Endothelial cell (in vitro differentiated cells): ENCODE measurements at places on chromosomes 2 and 18. TPM values are rescaled to one million over a fixed set of nuclear protein-coding genes. Genes with fewer than 3 reads are reported as not detected.

GRCh38 chr2:102186791-102187495, at the start of gene IL1RL2:
IL1RL2 (plus strand) TSS chr2:102187023; CDS start chr2:102187868, 845 bp downstream.
- H3K4me3 ChIP-seq, result peak within 1 kb of the TSS; percentile 86
- DNase-seq, result no peak
- H3K27ac ChIP-seq, result no peak within 1 kb of the TSS
- no peaks in the 10 kb centered on the region for H3K36me3 ChIP-seq

Gene EMILIN1
- total RNA-seq, result 2.1 TPM

Gene WDR75
- total RNA-seq, result 33.0 TPM

Gene CFC1
- 1.2 TPM for total RNA-seq

- no peak overlapping the region for H3K4me3 ChIP-seq
- no peak for DNase-seq
- peaks cover 8% of the 10 kb centered on the region for H3K36me3 ChIP-seq
- no peaks in the 10 kb centered on the region for H3K27me3 ChIP-seq
- peaks cover 23% of the 10 kb centered on the region for H3K4me1 ChIP-seq
Observed at GRCh38 chr2:9057939-9058761, 54.7 kb upstream of the MBOAT2 start.

Gene NT5DC4
- not detected for total RNA-seq

- no peaks in the 10 kb centered on the region for H3K4me1 ChIP-seq
Observed at GRCh38 chr2:46481198-46482193, 2.1 kb downstream of the TMEM247 start.

GRCh38 chr2:224202281-224202865, 163.3 kb upstream of the SERPINE2 start:
- no peak overlapping the region for H3K27ac ChIP-seq
- no peaks in the 10 kb centered on the region for H3K36me3 ChIP-seq
- no peaks in the 10 kb centered on the region for H3K4me1 ChIP-seq
- no peak for DNase-seq
- peaks cover 4% of the 10 kb centered on the region for H3K27me3 ChIP-seq
- no peak overlapping the region for H3K4me3 ChIP-seq

GRCh38 chr18:77065221-77065981, 67.2 kb downstream of the MBP start:
- DNase-seq, result no peak
- H3K27ac ChIP-seq, result no peak overlapping the region
- H3K36me3 ChIP-seq, result peaks cover 4% of the 10 kb centered on the region
- no peaks in the 10 kb centered on the region for H3K27me3 ChIP-seq

DNA sequence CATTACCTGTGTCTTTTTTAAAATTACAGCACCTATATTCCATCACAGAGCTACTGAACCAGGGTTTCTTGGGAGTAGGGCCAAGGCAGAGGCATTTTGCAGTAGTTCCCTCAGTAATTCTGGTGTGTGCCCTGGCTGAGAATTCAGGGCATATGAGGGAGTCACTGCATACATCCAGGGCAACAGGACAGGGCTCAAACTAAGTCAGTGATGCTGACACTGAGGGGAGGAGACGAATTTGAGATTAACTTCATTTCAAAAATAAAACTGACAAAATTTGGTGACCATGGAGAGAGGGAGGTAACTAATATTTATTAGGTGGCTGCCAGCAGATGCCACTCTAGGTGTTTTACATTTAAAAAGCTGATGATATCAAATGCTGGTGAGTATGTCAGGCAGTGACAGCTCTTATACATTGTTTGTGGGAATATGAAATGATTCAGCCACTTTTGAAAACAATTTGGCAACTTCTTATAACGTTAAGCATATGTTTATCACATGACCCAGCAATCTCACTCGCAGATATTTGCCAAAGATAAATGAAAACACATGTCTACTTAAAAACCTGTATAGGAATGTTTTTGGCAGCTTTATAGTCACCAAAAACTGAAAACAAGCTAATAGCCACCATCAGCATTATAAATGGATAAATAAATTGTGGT, 20.3 kb downstream of the STRADB start:
- H3K4me3 ChIP-seq, result no peak overlapping the region
- H3K4me1 ChIP-seq, result no peaks in the 10 kb centered on the region
- H3K27me3 ChIP-seq, result no peaks in the 10 kb centered on the region
- no peak overlapping the region for H3K27ac ChIP-seq
- no peaks in the 10 kb centered on the region for H3K36me3 ChIP-seq
- no peak for DNase-seq

- H3K27ac ChIP-seq, result no peak overlapping the region
- no peak overlapping the region for H3K4me3 ChIP-seq
- H3K4me1 ChIP-seq, result peaks cover 2% of the 10 kb centered on the region
- H3K27me3 ChIP-seq, result no peaks in the 10 kb centered on the region
Observed at GRCh38 chr2:14401873-14402272, 230.6 kb upstream of the LRATD1 start.

Gene LINC00305
- total RNA-seq, result 16.4 TPM

Gene FAM228B
- 21.3 TPM for total RNA-seq

- H3K27me3 ChIP-seq, result no peaks in the 10 kb centered on the region
- no peaks in the 10 kb centered on the region for H3K36me3 ChIP-seq
- H3K4me1 ChIP-seq, result no peaks in the 10 kb centered on the region
- no peak for DNase-seq
- no peak overlapping the region for H3K4me3 ChIP-seq
Observed at GRCh38 chr2:45331410-45331786, 279.7 kb downstream of the SRBD1 start.

DNA sequence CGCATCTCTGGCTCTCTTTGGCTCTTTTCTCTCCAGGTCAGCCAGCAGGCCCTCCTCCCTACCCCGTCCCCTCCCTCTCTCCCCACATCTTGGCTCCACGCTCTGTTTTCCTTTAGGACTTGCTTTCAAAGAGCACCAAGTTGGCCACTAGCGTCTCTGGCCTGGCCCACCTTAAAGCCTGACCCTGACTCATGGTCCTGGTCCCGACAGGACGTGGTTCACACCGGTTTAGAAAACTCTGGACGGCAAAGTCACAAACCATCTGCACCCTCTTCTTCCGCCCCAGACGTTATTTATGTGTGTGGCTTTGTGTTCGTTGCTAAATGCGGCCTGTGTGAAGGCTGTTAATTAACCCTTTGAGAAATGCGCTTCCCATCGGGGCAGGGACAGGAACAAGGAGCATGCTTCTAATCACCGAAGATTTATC, 169.0 kb upstream of the HAAO start:
- H3K27me3 ChIP-seq, result peaks cover 8% of the 10 kb centered on the region
- H3K27ac ChIP-seq, result peak overlapping the region; percentile 76
- no peak overlapping the region for H3K4me3 ChIP-seq
- DNase-seq, result no peak
- peaks cover 15% of the 10 kb centered on the region for H3K4me1 ChIP-seq

- H3K27me3 ChIP-seq, result no peaks in the 10 kb centered on the region
- peaks cover 3% of the 10 kb centered on the region for H3K36me3 ChIP-seq
- DNase-seq, result no peak
- peaks cover 10% of the 10 kb centered on the region for H3K4me1 ChIP-seq
- no peak overlapping the region for H3K27ac ChIP-seq
- H3K4me3 ChIP-seq, result no peak overlapping the region
Observed at GRCh38 chr2:198135481-198135934, 331.1 kb downstream of the PLCL1 start.

- peaks cover 2% of the 10 kb centered on the region for H3K4me1 ChIP-seq
- H3K27ac ChIP-seq, result no peak overlapping the region
- no peaks in the 10 kb centered on the region for H3K27me3 ChIP-seq
- H3K36me3 ChIP-seq, result peaks cover 13% of the 10 kb centered on the region
Observed at GRCh38 chr2:73575261-73575660, 67.0 kb downstream of the NAT8 start.

Gene HJURP
- total RNA-seq, result 11.4 TPM

Gene CFAP221
- total RNA-seq, result 1.1 TPM

- H3K4me1 ChIP-seq, result no peaks in the 10 kb centered on the region
- DNase-seq, result no peak
- no peaks in the 10 kb centered on the region for H3K27me3 ChIP-seq
- no peak overlapping the region for H3K27ac ChIP-seq
- H3K36me3 ChIP-seq, result no peaks in the 10 kb centered on the region
Observed at GRCh38 chr2:197181491-197181890, 129.1 kb downstream of the ANKRD44 start.

- H3K4me3 ChIP-seq, result peak within 1 kb of the TSS; percentile 96
- H3K36me3 ChIP-seq, result peaks cover 5% of the 10 kb centered on the region
- peak within 1 kb of the TSS; percentile 93 for H3K27ac ChIP-seq
- peak; percentile 67 for DNase-seq
Observed at GRCh38 chr2:69741575-69742321, at the start of gene ANXA4. ANXA4 (plus strand) TSS chr2:69742134; CDS start chr2:69781566, 39,432 bp downstream.

GRCh38 chr2:215531284-215531683, 95.4 kb upstream of the FN1 start:
- no peaks in the 10 kb centered on the region for H3K4me1 ChIP-seq
- H3K4me3 ChIP-seq, result no peak overlapping the region
- H3K27me3 ChIP-seq, result no peaks in the 10 kb centered on the region
- no peak overlapping the region for H3K27ac ChIP-seq
- DNase-seq, result no peak

- H3K27ac ChIP-seq, result no peak overlapping the region
- H3K36me3 ChIP-seq, result peaks cover 4% of the 10 kb centered on the region
- H3K4me1 ChIP-seq, result peaks cover 14% of the 10 kb centered on the region
- DNase-seq, result peak; percentile 39
Observed at GRCh38 chr18:77131652-77132368, 773 bp downstream of the MBP start.

Gene SKA1
- total RNA-seq, result 4.7 TPM

Gene SCYGR2
- not detected for total RNA-seq

- peaks cover 12% of the 10 kb centered on the region for H3K27me3 ChIP-seq
- H3K4me1 ChIP-seq, result peaks cover 37% of the 10 kb centered on the region
- H3K27ac ChIP-seq, result no peak overlapping the region
- DNase-seq, result peak; percentile 42
- peaks cover 8% of the 10 kb centered on the region for H3K36me3 ChIP-seq
Observed at GRCh38 chr2:231928481-231928880, 2.3 kb upstream of the NPPC start.

GRCh38 chr2:18721038-18721922, 131.9 kb upstream of the NT5C1B start:
- no peak overlapping the region for H3K27ac ChIP-seq
- peaks cover 7% of the 10 kb centered on the region for H3K4me1 ChIP-seq
- no peak overlapping the region for H3K4me3 ChIP-seq
- no peak for DNase-seq
- no peaks in the 10 kb centered on the region for H3K36me3 ChIP-seq
- peaks cover 1% of the 10 kb centered on the region for H3K27me3 ChIP-seq

Gene SERPINB12
- not detected for total RNA-seq

- H3K4me3 ChIP-seq, result peak overlapping the region; percentile 82
- peaks cover 4% of the 10 kb centered on the region for H3K36me3 ChIP-seq
- DNase-seq, result peak; percentile 75
- H3K4me1 ChIP-seq, result peaks cover 5% of the 10 kb centered on the region
- peaks cover 9% of the 10 kb centered on the region for H3K27me3 ChIP-seq
Observed at GRCh38 chr2:130756053-130756873, 923 bp downstream of the AMER3 start.

DNA sequence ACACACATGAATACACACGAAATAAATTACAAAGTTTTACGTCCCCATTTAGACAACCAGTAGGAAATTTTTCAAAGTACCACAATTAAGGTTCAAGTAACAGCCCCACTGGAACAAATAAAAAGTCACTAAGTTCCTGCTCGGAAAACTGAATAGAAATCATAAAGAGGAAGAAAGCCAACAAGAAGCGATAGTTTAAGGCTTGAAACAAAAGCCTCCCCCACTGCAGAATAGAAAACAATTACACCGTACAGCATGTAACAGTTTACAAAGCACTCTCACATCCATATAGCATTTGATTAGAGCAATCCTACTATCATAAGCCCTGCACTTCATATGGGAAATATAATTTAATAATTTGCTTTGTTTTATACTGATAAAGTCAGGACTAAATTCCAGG, 15.5 kb downstream of the KLF7 start:
- H3K27ac ChIP-seq, result no peak overlapping the region
- no peak overlapping the region for H3K4me3 ChIP-seq
- no peak for DNase-seq

DNA sequence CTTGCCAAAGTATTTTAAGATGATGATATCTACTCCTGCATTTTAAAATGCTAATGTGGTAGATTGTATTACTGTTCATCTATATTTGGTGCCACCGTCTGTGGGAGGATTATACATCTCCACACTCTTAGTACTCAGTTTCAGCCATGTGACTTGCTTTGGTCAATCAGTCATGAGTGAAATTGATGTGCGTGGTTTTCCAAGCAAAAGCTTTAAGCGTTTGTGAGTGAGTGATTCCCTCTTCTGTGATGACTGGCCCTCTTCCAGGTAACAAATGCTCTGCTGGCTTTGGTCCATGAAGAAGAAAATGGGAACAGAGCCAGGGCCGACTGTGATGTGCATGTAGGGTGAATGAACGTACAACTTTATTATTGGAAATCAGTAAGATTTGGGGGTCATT, 330.4 kb downstream of the LPIN1 start:
- no peaks in the 10 kb centered on the region for H3K36me3 ChIP-seq
- H3K27ac ChIP-seq, result no peak overlapping the region
- H3K4me3 ChIP-seq, result no peak overlapping the region
- no peaks in the 10 kb centered on the region for H3K4me1 ChIP-seq
- H3K27me3 ChIP-seq, result no peaks in the 10 kb centered on the region

Gene DLGAP1
- 1.8 TPM for total RNA-seq

Gene MOGAT1
- 0.26 TPM for total RNA-seq

Gene APCDD1
- 3.1 TPM for total RNA-seq

DNA sequence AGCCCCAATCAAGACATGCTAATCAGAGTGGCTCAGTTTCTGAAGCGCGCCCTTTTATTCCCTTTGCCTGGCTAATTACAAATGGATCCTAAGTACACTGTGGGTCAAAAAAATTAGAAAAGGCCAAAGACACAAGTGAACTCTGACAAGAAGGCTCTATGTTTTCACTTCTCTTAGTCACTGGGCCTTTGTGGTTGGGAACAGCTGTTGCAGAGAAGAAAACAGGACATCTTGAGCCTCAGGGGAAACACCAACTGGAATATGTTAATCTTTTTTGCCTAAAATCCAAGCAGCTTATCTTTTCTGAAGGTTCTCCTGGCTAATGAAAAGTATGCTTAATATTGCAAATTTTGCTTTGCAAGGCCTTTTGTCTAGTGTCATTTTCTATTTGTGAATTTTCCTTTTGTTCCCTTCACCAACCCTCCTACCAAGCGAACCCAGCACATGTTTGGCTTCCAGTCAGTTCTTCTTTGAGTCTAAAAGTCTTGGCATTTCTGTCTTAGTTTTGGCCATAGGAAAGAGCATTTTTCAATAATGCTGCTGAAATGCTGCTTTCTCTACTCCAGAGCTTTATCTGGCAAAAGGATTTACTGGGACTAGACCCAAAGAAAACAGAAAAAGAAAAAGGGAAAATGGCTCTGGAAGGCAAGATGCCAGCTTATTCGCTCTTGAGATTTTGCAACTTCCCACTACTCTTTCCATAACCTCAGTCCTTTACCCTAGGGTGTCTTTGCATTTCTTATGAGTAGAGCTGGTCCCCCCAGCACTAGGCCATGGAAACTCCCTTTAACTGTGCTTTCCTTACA, 440.2 kb upstream of the ST6GAL2 start:
- H3K27me3 ChIP-seq, result no peaks in the 10 kb centered on the region
- no peaks in the 10 kb centered on the region for H3K4me1 ChIP-seq
- H3K27ac ChIP-seq, result no peak overlapping the region
- no peak overlapping the region for H3K4me3 ChIP-seq
- DNase-seq, result no peak
- H3K36me3 ChIP-seq, result no peaks in the 10 kb centered on the region

GRCh38 chr18:35592298-35592697, 10.8 kb downstream of the GALNT1 start:
- no peak overlapping the region for H3K27ac ChIP-seq
- H3K4me3 ChIP-seq, result no peak overlapping the region
- no peak for DNase-seq
- H3K4me1 ChIP-seq, result peaks cover 14% of the 10 kb centered on the region

- no peaks in the 10 kb centered on the region for H3K27me3 ChIP-seq
- H3K4me1 ChIP-seq, result no peaks in the 10 kb centered on the region
- no peak overlapping the region for H3K4me3 ChIP-seq
- peaks cover 49% of the 10 kb centered on the region for H3K36me3 ChIP-seq
Observed at GRCh38 chr2:167972020-167972419, 275.4 kb downstream of the STK39 start.
